ENCODE measurements at places on chromosomes 16 and 17.
A peak's percentile ranks its signal among the peaks of the same experiment; 100 is the strongest.

DNA sequence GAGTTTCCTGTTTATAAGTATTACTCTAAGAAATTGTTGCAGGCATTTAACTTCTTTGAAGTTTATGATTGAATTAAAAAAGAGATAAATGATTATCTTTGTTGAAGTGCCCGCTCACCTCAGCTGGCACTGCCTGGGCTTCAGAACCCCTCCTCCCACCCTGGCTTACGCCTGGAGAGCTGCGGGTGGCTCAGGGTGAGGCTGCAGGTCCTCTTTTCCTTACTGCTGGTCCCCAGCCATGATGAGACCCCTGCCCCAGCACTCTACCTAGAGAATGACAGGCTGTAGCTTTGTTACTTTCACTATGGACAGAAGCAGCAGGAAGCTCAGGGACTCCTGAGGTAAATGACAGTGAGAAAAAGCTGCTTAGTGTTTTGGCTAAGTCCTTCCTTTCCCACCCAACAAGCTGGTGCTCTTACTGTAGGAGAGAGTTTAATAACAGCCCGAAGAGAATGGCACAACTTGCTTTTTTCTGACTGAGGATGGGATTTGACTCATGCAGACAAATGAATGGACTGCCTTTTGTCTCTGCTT lies 62.1 kb downstream of the EPN2 start:
- no peak for ATAC-seq

DNA sequence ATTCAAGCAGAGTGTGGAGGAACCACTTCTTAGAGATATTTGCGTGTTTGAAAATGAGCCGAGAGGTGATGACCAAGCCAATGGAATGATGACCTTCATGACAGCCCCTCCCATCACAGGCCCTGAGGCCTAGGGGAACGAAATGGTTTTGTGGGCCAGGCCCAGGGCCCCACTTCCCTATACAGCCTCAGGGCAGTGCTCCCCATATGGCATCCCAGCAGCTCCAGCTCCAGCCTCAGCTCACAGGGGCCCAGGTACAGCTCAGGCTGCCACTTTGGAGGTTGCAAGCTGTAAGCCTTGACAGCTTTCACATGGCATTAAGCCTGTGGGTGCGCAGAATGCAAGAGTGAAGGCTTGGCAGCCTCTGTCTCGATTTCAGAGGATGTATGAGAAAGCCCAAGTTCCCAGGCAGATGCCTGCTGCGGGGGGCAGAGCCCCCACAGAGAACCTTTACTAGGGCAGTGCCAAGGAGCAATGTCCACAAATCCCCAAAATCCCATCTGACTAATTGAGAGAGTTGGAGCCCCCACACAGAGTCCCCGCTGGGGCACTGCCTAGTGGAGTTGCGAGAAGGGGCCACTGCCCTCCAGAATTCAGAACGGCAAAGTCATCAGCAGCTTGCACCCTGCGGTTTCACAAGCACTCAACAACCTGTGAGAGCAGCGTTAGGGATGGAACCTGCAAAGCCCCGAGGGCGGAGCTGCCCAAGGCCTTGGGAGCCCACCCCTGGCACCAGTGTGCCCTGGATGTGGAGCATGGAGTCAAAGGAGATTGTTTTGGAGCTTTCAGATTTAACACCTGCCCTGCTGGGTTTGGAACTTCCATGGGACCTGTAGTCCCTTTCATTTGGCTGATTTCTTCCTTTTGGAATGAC lies 21.2 kb downstream of the CHMP6 start:
- ATAC-seq = no peak

DNA sequence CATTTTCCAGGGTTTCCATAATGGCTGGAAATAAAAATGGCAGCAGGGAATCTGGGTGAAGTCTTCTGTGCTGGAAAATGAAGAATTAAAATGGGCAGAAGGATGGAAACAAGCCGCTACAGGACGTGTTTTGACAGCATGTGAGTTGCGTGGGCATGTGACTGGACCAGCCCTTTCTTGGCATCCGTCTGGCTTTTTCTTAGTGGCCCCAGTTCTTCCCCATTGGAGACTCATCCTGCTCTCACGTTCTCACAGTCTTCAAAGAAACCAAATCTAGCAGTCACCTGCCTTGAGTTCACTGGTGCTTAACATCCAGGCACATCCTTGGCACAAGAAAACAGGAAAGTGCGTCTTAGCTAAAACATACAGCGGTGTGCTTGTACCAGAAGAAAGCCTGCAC lies 180.2 kb upstream of the CACNG5 start:
- ATAC-seq = no peak

DNA sequence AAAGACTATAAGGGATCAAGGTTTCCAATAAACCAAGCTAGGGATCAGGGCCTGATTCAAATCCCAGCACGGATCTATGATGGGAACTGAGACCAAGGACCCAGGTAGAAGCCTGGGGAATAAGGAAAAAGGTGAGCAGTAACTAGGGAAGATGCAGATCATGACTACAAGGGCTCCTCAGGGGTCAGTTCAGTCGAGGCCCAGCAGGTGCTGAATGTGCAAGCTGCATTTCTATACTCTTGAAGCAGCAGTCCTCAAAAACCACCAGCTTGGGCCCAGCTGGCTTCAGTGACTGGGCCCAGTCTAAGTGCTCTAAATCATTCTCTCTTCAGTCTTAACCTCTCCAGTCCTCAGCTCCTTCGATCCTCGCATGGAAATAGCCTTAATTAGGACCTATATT lies 228.8 kb upstream of the AXIN2 start:
- ATAC-seq = no peak

GRCh38 chr17:72191921-72192799 lies 71.3 kb downstream of the SOX9 start:
- ATAC-seq = peak; percentile 83

- no peak for ATAC-seq
Observed at GRCh38 chr17:72702136-72702735, 390.3 kb downstream of the SLC39A11 start.

All from gastroesophageal sphincter (tissue), 4 donors.